ENCODE measurements at places on chromosomes 7 and 10.

DNA sequence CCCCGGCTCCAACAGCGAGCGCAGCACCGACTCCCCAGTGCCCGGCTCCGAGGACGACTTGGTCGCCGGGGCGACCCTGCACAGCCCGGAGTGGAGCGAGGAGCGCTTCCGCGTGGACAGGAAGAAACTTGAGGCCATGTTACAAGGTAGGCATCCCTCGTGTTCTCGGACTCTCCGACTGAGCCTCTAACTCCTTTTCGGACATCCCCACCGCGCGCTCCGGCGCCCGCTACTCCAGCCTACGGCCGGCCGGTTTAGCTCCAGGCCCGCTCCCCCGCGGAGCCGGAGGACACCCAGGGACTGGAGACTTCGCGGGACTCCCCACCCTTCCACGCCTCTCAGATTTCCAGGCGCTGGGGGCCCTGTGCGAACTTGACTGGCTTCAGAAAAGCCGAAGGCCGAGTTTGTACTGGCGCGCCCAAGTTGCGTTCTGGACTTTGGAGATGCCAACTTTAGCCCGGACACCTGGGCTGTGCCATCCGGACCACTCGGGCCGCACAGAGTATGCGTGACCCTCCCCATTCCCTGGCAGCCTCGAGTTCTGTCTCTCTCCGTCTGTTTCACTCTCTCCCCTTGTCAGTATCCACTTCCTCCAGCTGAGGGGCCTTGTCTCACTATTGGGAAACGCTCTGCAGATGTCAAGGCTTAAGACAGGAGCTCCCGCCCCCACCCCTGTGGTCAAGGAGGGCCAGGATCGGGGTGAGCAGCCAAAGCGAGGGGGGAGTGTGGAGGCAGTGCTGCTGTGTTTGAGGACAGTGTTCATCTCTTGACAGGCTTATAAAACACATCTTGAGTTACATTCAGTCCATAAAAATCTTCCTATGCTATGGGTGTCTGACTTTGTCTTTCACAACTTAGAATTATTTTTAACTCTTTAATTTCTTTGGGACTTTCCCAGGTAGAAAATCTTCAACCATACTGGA, 777 bp downstream of the BICC1 start:
- DNase-seq = no peak

DNA sequence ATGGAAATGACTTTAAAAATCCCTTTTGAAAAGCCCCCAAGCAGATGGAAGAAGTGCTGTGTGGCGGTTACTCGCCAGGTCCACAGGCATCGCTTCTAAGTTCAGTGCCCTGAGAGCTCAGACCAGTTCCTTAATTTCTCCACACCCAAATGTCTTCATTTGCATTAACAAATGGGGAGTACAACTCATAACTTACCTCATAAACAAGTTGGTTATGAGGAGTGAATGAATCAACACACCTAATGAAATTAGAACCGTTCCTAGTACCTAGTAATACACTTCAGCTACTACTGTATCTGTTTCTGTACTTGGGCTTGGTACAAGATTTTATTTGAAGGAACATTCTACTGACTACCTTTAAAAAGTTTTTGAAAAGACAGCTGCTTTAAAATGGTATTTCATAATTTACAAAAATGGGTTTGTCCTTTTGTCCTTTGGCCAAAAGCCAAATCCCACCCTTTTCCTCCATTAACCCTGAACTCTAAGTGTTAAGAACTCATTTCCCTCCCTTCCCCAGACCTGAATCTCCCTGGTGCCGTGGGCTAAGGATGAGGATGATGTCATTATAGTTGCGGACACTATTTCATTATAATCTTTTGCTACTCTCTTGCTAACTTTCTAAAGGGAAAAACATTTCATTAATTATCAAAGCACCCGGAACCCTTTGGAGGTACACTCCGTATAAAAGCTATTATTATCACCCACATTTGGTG, 221.5 kb upstream of the CELF2 start:
- no peak for DNase-seq

GRCh38 chr7:124379296-124379695, 346.4 kb upstream of the TMEM229A start:
- DNase-seq = no peak

- no peak for DNase-seq
Measured at GRCh38 chr10:131173484-131174210, 137.9 kb downstream of the TCERG1L start.

DNA sequence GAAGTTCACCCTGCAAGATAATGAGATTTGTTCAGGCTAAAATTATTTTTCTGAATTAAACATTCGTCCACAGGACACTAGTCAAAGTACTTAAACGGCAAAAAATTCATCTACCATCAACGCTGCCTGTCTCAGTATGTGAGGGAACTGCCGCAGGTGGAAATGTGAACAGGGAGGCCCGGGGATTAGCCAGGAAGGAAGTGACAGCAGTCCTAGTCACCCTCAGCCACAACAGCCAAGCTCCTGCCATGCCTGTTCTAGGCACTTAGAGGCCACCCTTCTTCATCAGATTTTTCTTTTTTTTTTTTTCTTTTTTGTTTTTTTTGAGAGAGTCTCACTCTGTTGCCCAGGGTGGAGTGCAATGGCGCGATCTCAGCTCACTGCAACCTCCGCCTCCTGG, 9.4 kb downstream of the NUDT5 start:
- DNase-seq = no peak

DNA sequence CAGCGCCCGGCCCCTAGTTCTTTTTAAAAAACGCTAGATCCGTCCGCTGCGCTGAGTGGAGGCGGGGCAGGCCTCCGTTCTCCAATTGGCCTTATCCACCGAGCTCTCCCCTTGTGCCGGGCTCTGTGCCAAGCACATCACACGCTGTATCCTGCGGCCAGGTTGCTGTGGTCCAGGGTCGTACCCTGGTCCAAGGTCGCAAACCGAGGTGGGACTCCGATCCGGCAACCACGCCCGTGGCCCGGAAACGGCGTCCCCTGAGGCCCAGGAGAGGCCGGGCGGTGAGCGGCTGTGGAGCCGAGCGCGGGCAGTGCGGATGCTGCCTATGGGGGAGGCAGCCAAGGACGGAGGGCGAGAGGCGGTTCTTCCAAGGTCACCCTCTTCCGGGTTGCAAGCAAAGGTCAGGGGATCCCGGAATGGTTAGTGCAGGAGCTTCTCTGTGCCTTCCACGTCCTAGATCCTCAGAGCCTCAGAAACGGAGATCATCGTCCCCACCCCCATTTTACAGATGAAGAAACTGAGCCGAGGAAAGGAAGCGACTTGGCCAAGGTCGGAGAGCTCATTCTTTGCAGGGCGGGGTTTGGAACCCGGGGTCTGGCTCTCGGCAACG, 72.4 kb upstream of the LRRC4 start:
- no peak for DNase-seq
